ENCODE measurements at places on chromosomes 3 and 15.

DNA sequence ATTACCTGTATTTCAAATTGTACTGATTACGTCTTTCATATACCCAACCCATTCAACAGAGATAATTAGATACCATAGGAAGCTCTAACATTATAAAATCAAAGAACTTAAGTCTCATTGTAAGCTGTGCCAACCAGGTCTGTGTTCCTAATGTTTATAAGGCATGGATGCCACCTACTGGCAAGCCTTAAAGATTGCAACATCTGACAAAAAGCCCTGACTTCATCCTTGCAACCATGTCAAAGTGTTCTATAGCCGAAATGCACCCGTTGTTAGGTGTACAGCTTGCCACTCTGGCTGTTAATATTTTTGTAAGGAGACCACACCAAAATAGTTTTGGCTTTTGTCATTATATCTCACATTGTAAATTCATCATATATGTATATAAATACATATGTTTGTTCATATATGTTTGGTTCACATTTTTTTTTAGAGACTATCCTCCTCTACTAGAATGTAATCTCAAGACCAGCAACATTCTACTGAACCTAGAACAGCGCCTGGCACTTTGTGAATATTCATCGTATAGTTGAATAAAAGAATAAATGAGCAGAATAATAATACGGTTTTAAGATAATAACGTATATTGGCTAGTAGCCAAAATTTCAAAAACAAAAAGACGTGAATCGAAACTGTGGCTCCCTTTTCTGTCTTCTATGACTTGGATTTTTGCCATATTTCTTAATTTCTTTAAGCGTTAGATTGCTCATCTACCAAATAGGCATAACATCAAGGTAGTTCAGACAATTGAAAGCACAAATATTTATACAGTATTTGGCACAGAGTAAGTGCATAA lies 258.1 kb downstream of the TBL1XR1 start:
- no peak for DNase-seq
- H3K27ac ChIP-seq, result no peak overlapping the region
- no peaks in the 10 kb centered on the region for H3K4me1 ChIP-seq
- no peak overlapping the region for H3K4me3 ChIP-seq
- H3K36me3 ChIP-seq, result no peaks in the 10 kb centered on the region

DNA sequence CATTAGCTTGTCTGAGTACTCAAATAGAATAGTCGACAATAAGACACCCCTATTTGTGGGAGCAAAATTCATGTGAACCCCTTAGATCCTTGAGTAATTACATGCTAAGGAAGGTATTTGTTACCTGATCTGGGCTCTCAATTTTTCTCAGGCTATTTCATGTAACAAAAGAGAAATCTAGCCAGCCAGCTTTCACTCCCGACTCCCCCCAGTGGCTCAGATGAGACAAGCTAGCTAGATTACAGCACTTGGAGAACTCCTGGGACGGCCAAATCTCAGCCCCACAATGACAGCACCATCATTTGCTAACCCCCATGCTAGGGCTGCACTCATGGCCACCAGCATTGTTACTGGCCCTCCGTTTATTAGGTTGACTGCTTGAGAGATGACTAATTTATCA lies 41.3 kb downstream of the GLDN start:
- no peaks in the 10 kb centered on the region for H3K27me3 ChIP-seq
- DNase-seq, result no peak
- H3K27ac ChIP-seq, result no peak overlapping the region
- no peak overlapping the region for H3K4me3 ChIP-seq
- H3K36me3 ChIP-seq, result no peaks in the 10 kb centered on the region
- H3K4me1 ChIP-seq, result no peaks in the 10 kb centered on the region

DNA sequence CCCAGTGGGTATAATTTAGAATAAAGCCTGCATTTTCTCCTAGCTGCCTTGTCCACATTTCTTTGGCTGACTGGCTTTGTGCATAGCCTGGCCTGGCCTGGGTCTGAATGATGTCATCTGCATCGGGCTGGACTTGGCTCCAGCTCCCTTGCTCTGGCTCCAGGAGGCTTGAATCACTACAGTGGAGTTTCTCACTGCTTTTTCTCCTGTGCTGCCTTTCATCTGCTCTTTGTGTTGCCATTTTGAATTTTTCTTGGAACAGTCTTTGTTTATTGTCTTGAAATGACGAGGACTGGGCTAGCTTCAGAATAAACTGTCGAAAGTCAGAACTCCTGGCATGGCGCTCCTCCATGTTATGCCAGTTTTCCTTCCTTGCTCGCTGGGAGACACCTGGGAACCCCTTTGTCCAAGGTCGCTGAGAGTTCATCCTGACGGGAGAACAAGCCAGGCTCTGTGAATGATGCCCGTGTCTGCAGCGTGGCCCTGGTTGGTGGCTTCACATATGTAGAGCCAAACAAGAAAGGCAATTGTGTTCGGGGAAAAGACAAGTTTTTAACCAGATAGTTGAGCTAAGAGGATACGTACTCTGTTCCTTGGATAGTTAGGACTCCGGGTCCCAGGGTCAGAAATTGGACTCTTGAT lies 258.9 kb downstream of the PDZRN3 start:
- H3K36me3 ChIP-seq, result no peaks in the 10 kb centered on the region
- H3K4me3 ChIP-seq, result no peak overlapping the region
- no peak for DNase-seq
- H3K27me3 ChIP-seq, result no peaks in the 10 kb centered on the region

GRCh38 chr15:79433276-79433990 lies 1.3 kb downstream of the MINAR1 start:
- no peak overlapping the region for H3K4me3 ChIP-seq
- H3K27ac ChIP-seq, result no peak overlapping the region
- no peaks in the 10 kb centered on the region for H3K36me3 ChIP-seq
- no peaks in the 10 kb centered on the region for H3K27me3 ChIP-seq
- no peaks in the 10 kb centered on the region for H3K4me1 ChIP-seq

DNA sequence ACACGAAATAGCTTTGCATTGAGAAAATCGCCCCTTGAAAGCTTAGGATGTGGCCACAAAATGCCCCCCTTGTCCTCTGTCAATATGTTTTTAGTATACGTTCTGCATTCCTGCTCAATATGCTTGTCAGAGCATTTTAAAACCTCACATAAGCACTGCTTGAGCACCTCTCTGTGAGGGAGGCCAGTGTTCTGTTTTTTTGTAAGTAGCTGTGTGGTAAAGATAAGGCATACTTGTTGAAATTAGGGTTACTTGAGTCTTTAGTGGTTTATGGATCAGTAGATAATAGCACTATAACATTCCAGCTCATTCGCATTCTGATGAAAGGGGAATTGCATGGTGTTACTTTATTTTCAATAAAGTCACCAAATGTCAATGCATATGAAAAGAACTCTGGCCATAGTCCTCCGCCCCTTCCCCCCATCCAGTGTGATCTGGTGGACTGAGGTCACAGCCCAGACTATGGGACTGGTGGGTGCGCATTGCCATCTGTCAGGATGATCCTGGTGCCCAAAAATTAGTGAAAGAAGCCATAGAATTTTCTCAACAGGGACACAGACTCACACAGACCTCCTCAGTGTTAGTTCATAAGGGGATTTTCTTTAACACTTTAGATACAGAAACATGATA lies 33.1 kb downstream of the IL1RAP start:
- H3K27ac ChIP-seq, result no peak overlapping the region
- H3K36me3 ChIP-seq, result no peaks in the 10 kb centered on the region
- H3K4me1 ChIP-seq, result no peaks in the 10 kb centered on the region
- no peak for DNase-seq
- no peaks in the 10 kb centered on the region for H3K27me3 ChIP-seq

- H3K27ac ChIP-seq, result peak overlapping the region; percentile 95
- H3K27me3 ChIP-seq, result no peaks in the 10 kb centered on the region
- DNase-seq, result no peak
- H3K4me3 ChIP-seq, result peak overlapping the region; percentile 81
These were observed 806 bp downstream of the GOLM2 start for GRCh38 chr15:44289259-44289790.

- peak; percentile 55 for DNase-seq
- no peaks in the 10 kb centered on the region for H3K4me1 ChIP-seq
- H3K4me3 ChIP-seq, result no peak overlapping the region
- H3K27ac ChIP-seq, result peak overlapping the region; percentile 98
- H3K36me3 ChIP-seq, result no peaks in the 10 kb centered on the region
These were observed 10.2 kb downstream of the KBTBD13 start for GRCh38 chr15:65086680-65087111.

- no peak overlapping the region for H3K4me3 ChIP-seq
- no peaks in the 10 kb centered on the region for H3K27me3 ChIP-seq
- no peak overlapping the region for H3K27ac ChIP-seq
- no peak for DNase-seq
These were observed 3.6 kb upstream of the GNB4 start for GRCh38 chr3:179454887-179455286.

DNA sequence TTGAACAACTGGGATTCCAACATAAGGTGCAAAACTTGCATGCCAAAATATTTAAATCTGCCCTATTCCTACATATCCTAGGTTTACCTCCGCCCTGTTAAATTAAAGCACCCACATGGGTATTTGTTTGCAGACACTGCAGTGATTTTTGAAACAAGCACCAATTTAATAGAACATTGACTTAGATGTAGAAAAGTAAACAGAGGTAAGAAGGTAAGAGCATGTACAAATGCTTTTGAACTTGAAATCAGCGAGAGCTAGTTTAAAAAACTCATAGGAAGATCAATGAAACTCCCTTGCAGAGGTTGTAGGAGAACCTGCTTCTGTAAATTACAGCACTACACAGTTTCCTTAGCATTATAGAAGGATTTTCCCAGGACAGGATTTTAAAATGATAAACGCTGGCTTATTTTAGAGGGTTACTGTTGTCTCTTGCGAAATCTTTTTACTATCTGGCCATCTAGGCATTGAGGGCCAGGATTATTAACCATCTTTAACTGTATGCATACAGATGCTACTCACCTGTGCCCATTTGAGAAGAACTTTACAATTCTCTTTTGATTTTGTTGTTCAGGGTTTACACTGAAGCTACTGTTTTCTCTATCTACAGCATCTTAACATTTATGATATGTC lies 284.8 kb downstream of the FEZF2 start:
- H3K36me3 ChIP-seq, result no peaks in the 10 kb centered on the region
- H3K27ac ChIP-seq, result no peak overlapping the region
- no peaks in the 10 kb centered on the region for H3K4me1 ChIP-seq
- H3K4me3 ChIP-seq, result no peak overlapping the region
- no peak for DNase-seq
- H3K27me3 ChIP-seq, result no peaks in the 10 kb centered on the region

- H3K4me1 ChIP-seq, result no peaks in the 10 kb centered on the region
- H3K27ac ChIP-seq, result peak overlapping the region; percentile 26
- no peaks in the 10 kb centered on the region for H3K27me3 ChIP-seq
- no peaks in the 10 kb centered on the region for H3K36me3 ChIP-seq
- H3K4me3 ChIP-seq, result no peak overlapping the region
- no peak for DNase-seq
These were observed 170.9 kb downstream of the AKAP13 start for GRCh38 chr15:85551221-85551832.

DNA sequence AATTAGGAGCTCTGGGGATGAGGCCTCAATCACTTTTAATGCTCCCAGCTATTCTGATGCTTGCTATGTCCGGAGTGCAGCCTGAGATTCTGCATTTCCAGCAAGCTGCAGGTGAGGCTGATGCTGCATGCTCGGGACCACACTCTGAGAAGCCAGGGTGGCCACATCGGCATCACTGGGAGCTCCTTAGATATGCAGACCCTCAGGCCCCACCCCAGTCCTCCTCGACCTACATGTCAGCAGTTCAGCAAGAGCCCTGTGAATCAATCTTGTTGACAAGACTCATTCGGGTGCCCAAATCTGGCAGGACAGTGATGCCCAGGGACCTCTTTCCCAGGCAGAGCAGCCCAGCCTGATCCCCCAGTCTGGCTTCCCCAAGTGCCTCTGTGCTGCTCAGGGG lies 44.1 kb upstream of the LCTL start:
- no peak for DNase-seq
- no peaks in the 10 kb centered on the region for H3K27me3 ChIP-seq
- no peaks in the 10 kb centered on the region for H3K4me1 ChIP-seq
- H3K4me3 ChIP-seq, result no peak overlapping the region

DNA sequence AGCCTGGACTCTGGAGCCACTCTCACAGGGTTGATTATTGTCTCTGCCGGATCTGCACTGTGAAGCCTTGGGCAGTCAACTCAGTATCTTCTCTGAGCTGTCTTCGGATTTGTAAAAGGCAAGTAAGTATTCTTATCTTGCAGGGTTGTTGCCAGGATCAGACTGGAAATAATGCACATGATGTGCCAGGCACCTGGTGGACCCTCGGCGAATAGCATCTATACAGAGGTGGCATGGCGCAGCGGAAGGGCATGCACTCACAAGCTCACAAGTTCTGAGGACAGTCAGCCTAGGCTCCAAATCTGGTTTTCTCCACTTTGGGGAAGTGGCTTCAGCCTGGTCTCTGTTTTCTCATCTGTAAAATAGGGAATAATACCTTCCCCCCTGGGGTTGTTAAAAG lies 113.9 kb downstream of the SRGAP3 start:
- no peak for DNase-seq
- H3K36me3 ChIP-seq, result no peaks in the 10 kb centered on the region
- H3K4me1 ChIP-seq, result peaks cover 4% of the 10 kb centered on the region
- H3K27me3 ChIP-seq, result no peaks in the 10 kb centered on the region
- H3K27ac ChIP-seq, result no peak overlapping the region
- no peak overlapping the region for H3K4me3 ChIP-seq

DNA sequence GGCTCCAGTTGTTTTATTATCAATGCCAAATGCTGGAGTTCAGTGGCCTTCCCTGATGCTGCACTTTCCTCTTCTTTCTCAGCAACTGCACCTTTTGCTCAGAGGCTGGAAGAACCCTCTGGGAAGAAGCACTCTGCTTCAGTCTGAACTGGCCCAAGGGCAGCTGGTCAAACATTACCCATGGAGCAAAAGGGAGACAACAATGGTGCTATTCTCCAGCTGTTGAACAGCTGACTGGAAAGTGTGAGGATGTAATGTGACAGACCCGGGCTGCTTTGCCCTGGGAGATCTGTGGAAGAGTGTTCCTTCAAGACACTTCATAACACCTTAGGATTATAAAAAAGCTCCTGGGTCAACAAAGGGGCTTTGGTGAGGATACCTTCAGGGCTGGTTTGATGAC lies 84.9 kb downstream of the EPHB1 start:
- H3K27ac ChIP-seq, result no peak overlapping the region
- H3K27me3 ChIP-seq, result no peaks in the 10 kb centered on the region
- H3K36me3 ChIP-seq, result no peaks in the 10 kb centered on the region
- DNase-seq, result no peak
- H3K4me3 ChIP-seq, result no peak overlapping the region
- H3K4me1 ChIP-seq, result no peaks in the 10 kb centered on the region

GRCh38 chr3:73520931-73521461 lies 103.7 kb downstream of the PDZRN3 start:
- no peaks in the 10 kb centered on the region for H3K4me1 ChIP-seq
- H3K27ac ChIP-seq, result peak overlapping the region; percentile 79
- peak overlapping the region; percentile 20 for H3K4me3 ChIP-seq
- H3K36me3 ChIP-seq, result no peaks in the 10 kb centered on the region
- no peaks in the 10 kb centered on the region for H3K27me3 ChIP-seq
- DNase-seq, result peak; percentile 68

Measured in breast epithelium (tissue), 4 donors.